Naive thymus-derived CD4-positive, alpha-beta T cell (primary cell): ENCODE measurements at places on chromosomes 2 and 18. TPM values are rescaled to one million over a fixed set of nuclear protein-coding genes. Genes with fewer than 3 reads are reported as not detected.
A peak's percentile ranks its signal among the peaks of the same experiment; 100 is the strongest.

GRCh38 chr2:213980883-213981282 lies 430.0 kb upstream of the VWC2L start:
- no peak for DNase-seq

DNA sequence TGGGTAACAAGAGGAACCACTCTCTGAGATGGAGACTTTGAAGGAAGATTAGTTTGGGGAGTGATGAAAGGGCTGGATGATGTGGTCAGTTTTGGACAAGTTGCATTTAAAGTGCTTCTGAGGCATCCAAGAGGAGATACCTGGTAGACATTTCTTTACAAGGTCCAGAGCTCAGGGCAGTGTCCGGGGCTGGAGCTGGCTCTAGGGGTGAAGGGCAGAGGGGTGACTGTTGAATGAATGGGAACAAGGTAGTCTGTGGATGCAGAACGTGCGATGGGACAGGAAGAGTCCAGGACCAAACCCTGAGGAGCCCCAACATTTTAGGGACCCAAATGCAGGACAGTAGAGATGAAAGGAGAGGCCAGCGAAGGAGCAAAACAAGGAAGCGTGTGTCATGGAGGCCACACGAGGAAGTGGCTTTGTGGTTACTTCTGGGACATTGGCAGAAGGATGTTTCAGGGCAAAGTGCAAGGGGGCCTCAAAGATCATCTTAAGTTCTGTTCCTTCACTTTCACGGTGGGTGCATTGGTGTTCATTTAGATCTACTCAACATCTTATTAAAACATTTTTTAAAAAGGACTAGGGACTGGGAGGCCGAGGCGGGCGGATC lies 13.6 kb upstream of the GPR35 start:
- no peak for DNase-seq

DNA sequence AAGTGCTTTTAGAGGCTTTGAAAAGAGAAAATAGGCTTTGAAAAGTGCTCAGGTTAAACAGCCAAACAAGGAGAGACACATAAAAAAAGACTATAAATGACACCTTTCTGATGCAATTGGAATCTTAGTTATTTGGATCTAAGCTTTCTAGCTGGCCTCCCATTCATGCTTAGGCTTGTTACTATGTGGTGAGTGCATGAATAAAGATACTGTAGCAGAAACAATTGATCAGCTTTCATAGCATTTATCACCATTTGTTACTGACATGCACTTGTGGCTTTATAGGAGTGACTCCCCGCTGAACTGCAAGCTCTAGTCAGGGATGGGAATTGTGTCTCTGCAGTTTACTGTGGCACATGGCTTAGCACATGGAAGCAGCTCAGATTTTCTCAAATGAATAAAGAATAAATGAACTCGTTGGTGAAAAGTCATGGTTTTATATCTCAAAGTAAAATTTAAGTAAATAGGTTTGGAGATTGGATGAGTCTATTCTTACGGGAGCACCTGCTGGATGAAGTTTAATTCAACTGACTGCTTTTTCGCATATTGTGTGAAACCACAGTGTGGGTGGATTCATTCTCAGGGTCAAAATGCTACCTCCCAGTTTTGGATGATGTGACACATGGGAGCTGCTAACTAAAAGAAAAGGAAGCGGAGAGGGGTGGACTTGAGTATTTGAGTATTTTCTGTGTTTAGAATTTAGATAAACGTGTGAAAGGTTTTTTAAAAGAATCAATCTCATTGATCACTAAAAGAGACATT lies 91.1 kb upstream of the NOL4 start:
- DNase-seq: no peak

DNA sequence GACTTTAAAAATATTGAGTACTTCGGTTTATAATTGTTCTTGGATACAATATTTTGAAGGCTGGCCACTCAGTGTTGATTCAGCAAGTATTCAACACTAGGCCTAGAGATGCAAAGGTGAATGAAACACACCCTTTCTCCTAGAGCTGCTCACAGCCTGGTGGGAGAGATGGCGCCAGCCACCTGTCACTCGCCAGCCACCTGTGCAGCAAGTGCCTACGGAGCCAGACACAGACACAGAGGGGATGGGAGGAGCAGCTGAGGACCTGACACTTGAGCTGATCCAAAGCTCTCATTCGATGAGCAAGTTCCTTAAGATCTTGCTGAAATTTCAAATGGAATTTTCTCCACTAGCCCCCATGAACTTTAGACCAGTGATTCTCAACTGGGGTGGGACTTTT lies 151.1 kb upstream of the RIOK3 start:
- no peak for DNase-seq

- no peak for DNase-seq
These were observed 11.2 kb downstream of the VIL1 start for GRCh38 chr2:218429911-218430692.

DNA sequence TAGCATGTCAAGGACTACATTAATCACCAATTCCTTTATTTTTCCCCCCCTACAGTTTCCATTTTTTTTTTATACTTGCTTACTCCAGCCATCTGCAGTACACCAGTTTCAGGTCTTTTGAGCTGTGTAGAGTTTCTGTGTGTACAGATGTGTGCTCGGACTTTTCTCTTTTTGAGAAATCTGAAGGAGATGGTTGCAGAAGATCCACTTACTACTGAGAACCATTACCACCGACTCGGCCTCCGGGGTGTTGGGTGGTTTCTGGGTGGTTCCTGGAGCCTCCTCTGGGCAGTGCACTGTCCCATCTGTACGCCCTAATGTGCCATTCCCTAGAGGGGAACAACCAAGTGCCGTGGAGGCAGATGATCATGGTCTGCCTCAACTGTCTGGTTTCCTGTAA lies 15.4 kb upstream of the LYPD6B start:
- no peak for DNase-seq

Gene ATAD2B
- total RNA-seq: 38.0 TPM

DNA sequence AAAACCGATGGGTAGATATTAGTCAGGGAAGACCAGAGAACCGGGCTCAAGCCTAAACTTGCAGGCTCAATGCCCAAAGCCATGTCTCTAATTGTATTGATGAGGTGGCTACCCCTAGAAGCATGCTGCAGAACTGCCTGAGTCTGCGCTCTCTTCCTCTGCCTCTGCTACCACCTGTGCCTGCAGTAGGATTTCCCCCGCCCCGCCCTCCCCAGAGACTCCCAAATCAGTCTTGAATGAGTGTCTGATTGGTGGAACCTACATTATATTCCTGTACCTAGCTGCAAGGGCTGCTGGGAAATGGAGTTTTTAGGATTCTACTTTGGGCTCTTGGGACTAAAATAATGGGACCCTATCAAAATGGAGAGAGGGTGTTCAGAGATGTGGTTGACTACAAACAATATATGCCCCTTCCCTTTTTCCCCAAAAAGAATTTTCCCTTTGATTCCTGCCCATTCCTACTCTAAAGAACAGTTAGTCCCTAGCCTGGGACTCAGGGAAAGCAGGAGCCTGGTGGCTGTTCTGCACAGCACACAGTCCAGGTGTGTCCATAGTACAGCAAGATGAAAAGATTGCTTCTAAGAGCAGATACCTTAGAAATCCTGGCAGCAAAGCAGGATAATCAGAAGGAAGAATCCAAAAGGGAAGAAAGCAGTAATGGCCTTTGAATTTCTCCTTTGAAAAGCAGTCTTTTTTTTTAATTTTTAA lies 12.5 kb downstream of the GRP start:
- no peak for DNase-seq

DNA sequence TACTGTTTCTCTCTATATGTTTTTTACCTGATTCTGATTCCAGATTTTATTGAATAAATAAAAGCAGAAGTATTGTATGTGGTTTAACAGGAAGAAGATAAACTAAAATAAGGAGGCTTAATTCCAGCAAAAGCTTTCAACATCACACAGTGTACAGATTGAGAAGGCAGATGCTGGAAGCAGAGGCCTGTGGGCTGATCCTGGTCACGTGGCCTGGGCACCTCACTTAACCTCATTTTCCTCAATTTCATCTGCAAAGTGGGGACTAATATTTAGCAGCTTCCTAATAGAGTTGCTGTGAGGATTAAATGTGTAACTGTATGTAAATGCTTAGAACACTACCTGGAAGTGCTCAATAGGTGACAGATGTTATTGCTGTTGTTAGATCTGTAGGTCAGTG lies 58.0 kb downstream of the CDCA7 start:
- DNase-seq: no peak

- no peak for DNase-seq
These were observed 263.7 kb downstream of the ALK start for GRCh38 chr2:29657674-29658073.

DNA sequence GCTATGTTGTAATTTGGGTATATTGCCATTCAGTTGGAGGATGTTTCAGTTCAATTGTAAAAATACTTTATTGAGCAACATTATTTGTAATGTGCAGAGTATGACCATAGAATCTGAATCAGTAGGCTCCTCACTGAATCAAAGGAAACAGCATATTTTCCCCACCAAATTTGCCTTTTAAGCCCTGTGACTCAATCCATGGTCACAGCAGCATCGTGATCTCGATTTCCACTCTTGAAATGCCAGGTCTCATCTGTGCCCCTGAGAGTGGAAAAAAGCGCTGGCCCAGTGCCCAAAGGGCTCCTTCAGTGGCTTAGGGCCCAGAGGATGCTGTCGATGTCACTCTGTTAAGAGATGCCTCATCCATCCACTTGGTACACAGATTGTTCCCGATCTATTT lies 57.5 kb downstream of the FHOD3 start:
- no peak for DNase-seq

DNA sequence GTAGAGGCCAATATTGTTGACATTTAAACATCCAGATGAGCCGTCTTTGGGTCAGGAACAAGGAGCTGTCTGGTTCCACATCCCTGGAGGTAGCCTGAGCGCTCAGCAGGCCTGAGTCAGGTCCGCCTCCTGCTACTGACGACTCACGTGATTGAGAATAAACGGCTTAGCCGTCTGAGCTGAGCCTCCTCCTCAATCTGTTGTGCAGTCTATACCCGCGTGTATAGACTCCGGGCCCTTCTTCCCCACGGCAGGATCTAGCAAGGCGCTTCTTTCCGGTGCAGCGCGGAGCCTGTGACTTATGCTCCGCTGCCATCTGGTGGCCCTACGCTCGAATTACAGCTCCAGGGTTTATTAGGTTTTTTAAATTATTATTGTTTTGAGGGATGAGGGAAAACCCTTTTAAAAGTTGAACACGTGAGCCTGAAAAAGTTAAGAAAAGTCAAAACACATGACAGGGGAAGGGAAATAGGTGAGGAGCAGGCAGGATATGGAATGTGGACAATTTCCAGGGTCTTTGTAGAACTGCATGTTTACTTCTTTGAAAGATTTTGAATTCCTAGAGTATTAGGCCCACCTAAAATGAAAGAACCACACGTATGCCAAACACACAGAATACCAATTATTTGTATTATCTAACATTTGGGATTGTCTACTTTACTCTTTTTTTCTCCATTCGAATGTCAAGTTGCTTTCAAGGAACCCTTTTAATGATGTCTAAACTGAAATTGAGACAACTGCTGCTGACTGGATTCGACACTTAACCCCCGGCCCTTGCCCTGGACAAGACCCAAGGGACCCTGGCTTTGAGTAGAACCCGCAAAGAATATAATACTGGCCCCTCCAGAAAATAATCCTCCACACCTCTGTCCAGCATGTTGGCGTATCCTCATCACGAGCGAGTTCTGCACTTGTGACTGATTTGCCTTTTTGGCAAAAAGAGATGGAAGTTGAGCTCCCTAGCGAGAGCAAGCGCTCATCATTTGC lies 112.4 kb upstream of the ZNF236 start:
- DNase-seq: peak; percentile 23

GRCh38 chr2:44233450-44234128 lies 41.7 kb upstream of the SLC3A1 start:
- no peak for DNase-seq

Gene G6PC2
- total RNA-seq: not detected

Gene ABCG8
- total RNA-seq: not detected

DNA sequence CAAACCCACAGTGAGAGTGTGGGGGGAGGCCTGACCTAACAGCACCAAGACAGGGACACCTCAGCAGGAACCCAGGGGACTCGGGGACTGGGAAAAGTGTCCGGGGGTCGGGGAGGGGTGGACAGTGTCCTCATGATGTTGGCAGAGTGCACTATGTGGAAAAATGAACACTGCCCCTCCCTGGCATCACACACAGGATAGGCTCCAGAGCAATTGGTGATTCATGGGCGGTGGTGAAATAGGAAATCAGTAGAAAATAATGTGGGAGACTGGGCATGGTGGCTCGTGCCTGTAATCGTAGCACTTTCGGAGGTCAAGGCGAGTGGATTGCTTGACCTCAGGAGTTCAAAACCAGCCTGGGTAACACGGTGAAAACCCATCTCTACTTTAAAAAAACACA lies 3.6 kb upstream of the ANO7 start:
- DNase-seq: no peak

GRCh38 chr18:55781481-55781957 lies 193.5 kb upstream of the TCF4 start:
- DNase-seq: no peak
